ENCODE measurements at places on chromosomes 1 and 21.

GRCh38 chr1:236774926-236775325 lies 20.2 kb upstream of the MTR start:
- H3K27me3 ChIP-seq, result no peaks in the 10 kb centered on the region
- H3K4me3 ChIP-seq, result no peak overlapping the region
- H3K4me1 ChIP-seq, result no peaks in the 10 kb centered on the region
- H3K27ac ChIP-seq, result no peak overlapping the region
- DNase-seq, result no peak

- H3K27me3 ChIP-seq, result no peaks in the 10 kb centered on the region
- no peak for DNase-seq
- H3K36me3 ChIP-seq, result no peaks in the 10 kb centered on the region
- H3K4me1 ChIP-seq, result no peaks in the 10 kb centered on the region
- no peak overlapping the region for H3K27ac ChIP-seq
- no peak overlapping the region for H3K4me3 ChIP-seq
Observed at GRCh38 chr1:153608089-153608682, 4.8 kb downstream of the S100A16 start.

DNA sequence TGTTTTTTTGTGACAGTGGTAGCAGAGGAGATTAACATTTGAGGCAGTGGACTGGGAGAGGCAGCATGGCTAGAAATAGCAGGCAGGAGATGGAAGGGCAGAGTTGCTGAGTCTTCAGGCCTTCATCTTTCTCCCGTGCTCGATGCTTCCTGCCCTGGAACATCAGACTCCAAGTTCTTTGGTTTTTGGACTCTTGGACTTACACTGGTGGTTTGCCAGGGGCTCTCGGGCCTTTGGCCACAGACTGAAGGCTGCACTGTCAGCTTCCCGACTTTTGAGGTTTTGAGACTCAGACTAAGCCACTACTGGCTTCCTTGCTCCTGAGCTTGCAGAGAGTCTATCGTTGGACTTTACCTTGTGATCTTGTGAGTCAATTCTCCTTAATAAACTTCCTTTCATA lies 24.2 kb upstream of the LEFTY2 start:
- no peaks in the 10 kb centered on the region for H3K36me3 ChIP-seq
- no peaks in the 10 kb centered on the region for H3K27me3 ChIP-seq
- no peak for DNase-seq
- no peak overlapping the region for H3K27ac ChIP-seq

GRCh38 chr1:184218458-184219075 lies 167.0 kb downstream of the TSEN15 start:
- H3K27me3 ChIP-seq, result no peaks in the 10 kb centered on the region
- H3K4me3 ChIP-seq, result no peak overlapping the region
- DNase-seq, result no peak
- no peaks in the 10 kb centered on the region for H3K4me1 ChIP-seq
- H3K36me3 ChIP-seq, result no peaks in the 10 kb centered on the region
- no peak overlapping the region for H3K27ac ChIP-seq
